ENCODE measurements at places on chromosomes 3 and 15.
A peak's percentile ranks its signal among the peaks of the same experiment; 100 is the strongest.

DNA sequence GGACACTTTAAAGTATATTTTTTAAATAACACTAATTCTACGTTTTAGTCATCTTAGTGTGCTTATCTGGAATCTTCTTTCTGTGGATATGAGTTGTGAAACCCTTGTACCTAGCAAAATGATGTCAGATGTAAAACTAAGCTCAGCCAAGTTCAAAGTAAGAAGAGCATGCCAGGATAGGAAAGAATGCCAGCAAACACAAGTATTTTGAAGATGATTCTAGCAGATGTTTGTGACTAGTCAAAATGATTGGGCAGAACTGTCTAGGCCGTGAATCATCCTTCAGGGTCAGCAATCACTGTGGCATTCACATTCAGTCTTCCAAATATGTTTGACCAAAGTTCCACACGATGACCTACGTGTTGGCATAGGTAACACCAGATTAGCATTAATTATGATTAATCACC lies 5.4 kb upstream of the PLOD2 start:
- no peak for DNase-seq

GRCh38 chr3:118705487-118706219 lies 329.0 kb downstream of the IGSF11 start:
- no peak for DNase-seq

- no peak for DNase-seq
Measured at GRCh38 chr3:126300001-126300760, 57.0 kb downstream of the KLF15 start.

- no peak for DNase-seq
Measured at GRCh38 chr3:154583086-154583634, 153.2 kb upstream of the GPR149 start.

DNA sequence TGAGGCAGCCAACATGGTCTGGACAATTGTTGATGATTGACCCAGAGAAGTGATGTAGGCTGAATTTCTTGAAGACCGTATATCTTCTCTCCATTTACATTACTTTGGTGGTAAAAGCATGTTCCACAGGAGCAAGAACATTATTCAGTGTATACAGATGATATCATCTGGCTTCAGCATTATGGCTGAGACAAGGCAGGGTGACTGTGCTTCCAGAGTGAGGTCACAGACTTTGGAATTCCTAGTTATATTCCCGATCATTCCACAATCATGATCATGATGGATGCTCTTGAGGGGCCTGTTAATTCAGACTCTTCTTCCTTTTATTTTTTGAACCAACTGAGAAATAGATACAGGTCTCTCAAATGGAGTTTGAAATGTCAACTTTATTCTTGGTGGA lies 19.0 kb downstream of the PLS1 start:
- no peak for DNase-seq

DNA sequence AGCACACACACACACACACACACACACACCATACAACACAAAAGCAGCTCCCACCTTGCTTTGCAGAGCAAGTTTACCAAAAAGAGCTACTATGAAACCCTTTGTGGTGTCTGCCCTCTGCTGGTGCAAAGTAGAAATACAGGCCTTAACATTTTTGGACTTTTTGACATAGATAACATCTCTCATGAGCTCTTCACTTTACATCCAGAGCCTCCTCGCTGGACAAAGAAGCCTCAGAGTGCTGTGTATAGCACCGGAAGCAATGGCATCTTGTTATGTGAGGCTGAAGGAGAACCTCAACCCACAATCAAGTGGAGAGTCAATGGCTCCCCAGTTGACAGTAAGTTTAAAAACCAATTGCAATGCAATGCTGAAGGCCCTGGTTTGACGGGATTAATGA lies 157.9 kb downstream of the CHL1 start:
- DNase-seq, result no peak

DNA sequence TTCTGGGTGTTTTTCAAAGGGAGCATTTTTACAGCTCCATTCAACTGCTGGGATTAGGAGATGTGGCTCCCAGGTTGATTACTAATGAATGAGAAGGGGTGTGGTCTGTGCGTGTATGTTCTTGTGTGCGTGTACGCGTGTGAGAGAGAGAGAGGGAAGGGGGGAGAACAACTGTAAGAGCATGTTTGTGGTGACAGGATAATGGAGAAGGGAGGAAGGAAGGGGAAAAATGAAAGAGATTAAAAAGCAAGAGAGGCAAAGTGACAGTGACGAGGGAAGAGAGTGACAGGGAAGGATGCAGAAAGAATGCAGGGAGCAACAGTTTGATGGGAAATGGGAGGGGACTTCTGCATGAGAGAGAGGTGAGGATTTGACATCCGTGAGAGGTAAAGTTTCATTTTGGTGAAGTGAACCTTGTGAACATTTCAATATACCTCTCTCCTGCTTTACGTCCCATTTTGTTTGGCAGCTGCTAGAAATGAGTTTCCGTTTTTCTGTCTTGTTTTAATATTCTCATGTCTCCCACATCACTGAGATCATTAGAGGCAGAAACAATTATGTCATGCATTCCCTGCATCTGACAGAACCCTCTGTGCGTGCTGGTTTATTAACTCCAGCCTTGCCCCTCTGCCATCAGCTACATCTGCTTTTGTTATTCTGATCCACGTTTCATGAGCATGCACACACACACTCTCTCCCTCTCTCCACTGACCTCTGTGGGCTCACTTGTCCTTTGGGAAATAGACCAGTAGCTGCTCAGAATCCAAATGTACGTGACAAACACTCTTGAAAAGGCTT lies 161.6 kb downstream of the GAP43 start:
- DNase-seq, result no peak

- no peak for DNase-seq
Measured at GRCh38 chr3:55252921-55253320, 234.2 kb downstream of the WNT5A start.

- DNase-seq, result no peak
Measured at GRCh38 chr15:65421360-65422215, 1.2 kb downstream of the IGDCC4 start.

- no peak for DNase-seq
Measured at GRCh38 chr15:20351448-20351971, 190.1 kb downstream of the GOLGA6L6 start.

GRCh38 chr3:182785142-182785541 lies 8.2 kb upstream of the ATP11B start:
- no peak for DNase-seq

DNA sequence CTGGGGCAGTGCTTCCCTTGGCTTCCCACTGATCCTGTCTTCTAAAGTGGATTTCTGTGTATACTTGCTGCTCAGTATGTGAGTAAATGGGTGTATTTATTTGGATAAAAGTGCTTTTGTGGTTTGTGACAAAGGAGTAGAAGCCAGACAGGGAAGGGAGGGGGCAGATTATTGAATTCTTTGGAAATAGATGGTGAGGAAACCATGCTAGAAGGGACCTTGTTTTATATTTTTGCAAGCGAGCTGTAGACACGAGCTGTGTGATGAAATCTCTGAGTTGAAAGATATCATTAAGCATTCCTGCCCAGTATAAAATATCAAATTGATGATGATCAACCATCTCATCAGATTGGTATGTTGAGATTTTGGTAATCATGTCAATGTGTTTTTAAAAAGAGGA lies 68.9 kb downstream of the DUT start:
- no peak for DNase-seq

DNA sequence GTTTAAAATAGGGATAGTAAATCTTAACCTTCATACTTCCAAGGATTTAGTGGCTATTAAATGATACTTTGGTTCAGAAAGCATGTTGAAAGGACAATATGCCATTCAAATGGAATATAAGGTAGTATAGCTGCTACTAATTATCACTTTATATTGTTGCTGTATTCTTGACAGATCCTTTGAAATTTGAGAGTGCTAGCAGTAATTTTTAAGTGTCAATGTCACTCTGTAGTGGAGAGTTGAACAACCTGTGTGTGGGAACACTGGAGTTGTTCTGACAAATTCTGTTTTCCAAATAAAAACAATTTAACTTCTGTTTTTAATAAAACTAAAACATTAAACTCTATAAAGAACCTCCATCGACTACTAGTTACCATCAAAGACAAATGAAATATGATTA lies 565.7 kb downstream of the FGF12 start:
- no peak for DNase-seq

- DNase-seq, result no peak
Measured at GRCh38 chr3:39112113-39112512, 4.6 kb downstream of the TTC21A start.

- DNase-seq, result no peak
Measured at GRCh38 chr3:38574411-38575278, 74.8 kb downstream of the SCN5A start.

- DNase-seq, result no peak
Measured at GRCh38 chr3:134092208-134092701, 62.5 kb upstream of the SLCO2A1 start.

DNA sequence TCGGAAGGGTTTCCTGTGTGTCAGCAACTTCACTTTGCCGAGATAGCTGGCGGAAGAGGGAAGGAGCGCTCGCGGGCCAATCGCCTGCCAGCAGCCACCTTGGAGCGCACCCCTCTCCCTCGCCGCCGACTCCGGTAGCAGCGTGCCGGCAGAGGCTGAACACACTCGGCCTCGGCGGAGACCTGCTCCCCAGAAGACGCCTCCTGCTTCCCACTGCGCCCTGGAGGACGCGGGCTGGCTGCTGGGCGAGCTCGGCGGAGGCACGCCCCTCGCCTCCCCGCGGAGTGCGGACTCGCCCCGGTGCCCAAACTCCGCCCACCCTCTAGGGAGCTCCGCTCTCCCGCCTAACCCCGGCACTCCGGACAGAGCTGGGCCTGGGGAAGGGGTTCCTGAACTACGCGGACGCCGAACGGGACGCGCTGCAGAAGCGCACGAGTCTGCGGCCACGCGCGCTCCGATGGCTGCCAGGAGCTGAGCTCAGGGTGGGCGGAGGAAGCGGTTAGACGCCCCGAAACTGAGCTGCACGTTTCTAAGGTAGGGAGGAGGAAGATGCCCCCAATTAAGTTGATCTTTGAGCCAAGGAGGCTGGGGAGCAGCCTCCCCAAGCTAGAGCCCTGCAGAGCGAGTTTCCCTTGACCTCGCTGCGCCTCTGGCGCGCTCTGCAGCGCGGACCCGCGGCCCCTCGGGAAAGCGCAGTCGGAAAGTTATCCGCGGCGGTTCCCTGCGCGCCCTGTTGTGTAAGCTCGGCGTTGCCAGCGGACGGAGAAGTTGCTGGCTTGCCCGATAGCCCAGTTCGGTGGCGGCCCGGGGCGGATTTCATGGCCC lies at the start of gene P2RY1:
Gene P2RY1 (plus strand): TSS at position 356 of the 825 bp plus-strand sequence. CDS start 652 bp downstream, outside the sequence.
- peak; percentile 42 for DNase-seq

GRCh38 chr15:82952158-82953081 lies at the start of gene HOMER2:
Gene HOMER2, minus strand, starts transcription at chr15:82952720. Its CDS starts 185 bp downstream, at chr15:82952535.
- no peak for DNase-seq

- DNase-seq, result no peak
Measured at GRCh38 chr15:70852501-70853317, 1.2 kb downstream of the LARP6 start.

- no peak for DNase-seq
Measured at GRCh38 chr3:141846050-141846433, 30.4 kb upstream of the ATP1B3 start.

DNA sequence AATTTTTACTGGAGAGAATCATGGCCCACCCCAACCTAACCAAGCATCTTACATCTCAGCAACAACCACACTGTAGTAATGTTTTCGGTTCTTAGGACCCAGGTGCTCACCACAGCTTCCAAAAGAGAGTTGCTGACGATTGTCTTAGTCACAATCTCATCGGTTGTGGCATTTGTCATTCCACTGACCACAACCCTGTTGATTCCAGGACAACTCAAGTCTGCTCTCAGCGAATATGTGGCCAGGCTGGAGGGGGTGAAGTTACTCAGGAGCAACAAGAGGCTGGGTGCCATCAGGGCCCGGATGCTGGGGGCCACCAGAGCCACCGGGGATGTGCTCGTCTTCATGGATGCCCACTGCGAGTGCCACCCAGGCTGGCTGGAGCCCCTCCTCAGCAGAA lies 25.9 kb downstream of the GALNT15 start:
- DNase-seq, result no peak

GRCh38 chr3:178532476-178532875 lies 3.8 kb upstream of the KCNMB2 start:
- DNase-seq, result no peak

DNA sequence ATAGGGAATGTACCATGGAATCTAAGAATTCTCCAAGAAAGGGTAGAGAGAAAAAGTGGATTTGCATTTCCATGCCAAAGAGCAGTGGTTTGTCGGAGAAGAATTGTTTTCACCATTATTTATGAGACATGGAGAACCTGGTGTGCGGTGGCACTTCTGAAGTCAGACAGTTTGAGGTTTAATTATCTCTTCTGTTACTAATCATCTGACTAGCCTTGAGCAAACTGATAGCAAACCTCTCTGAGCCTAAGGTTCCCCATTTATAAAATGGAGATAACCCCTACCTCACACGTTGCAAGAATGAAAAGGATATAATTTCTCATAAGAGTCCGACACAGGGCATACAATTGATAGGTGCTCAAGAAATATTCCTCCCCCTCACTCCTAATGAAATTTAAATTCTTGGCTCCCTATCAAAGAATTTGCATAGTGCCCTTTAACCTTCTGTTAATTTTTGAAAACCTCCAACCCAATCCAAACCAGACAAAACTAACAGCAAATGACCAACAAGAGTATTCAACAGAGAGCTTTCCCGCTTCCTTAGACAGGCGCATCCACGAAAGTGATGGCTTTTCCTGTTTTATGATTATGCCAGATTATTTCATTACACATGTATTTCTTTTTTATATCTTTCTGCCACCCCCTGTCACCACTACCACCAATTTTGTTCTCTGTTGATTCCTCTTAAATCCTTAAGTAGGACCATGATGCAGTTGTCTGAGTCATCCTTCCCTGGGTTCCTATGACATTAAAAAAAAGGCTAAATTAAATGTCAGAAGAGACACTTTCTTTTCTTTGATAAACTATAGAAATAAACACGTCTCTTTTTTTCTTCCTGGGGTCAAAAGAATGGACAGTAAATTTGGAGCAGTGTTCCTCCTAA lies 28.5 kb downstream of the TMEM212 start:
- no peak for DNase-seq

- DNase-seq, result no peak
Measured at GRCh38 chr3:127805026-127805753, 17.1 kb downstream of the MGLL start.

DNA sequence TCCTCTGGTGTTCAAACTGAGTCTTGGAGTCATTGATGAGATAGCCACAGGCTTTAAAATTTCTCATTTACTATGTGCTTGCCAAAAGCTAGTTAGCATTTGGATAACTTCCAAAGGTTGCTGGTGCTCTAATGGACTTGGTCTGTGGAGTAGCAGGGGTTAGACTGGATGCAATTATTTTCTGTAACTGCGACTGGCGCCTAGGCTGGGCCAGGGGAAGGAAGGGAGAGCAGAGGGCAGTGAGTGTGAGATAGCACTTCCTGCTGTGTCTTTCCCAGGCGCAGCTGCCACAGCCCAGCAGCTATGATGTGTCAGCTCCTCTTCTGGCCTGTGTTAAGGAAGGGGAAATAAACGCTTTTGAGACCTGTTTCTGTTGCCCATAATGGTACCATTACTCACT lies 98.6 kb downstream of the MYRIP start:
- no peak for DNase-seq

GRCh38 chr3:69182588-69183316 lies 60.4 kb upstream of the LMOD3 start:
- no peak for DNase-seq

- no peak for DNase-seq
Measured at GRCh38 chr3:186244016-186244415, 118.0 kb downstream of the DGKG start.

- DNase-seq, result no peak
Measured at GRCh38 chr3:110811050-110811449, 260.6 kb upstream of the NECTIN3 start.
